Heart right ventricle (tissue), 16 donors: ENCODE measurements at places on chromosomes 13 and 19. TPM values are rescaled to one million over a fixed set of nuclear protein-coding genes. Genes with fewer than 3 reads are reported as not detected.

Gene LYPD3
- total RNA-seq = 0.69 TPM

Gene WIZ
- 21.2 TPM for total RNA-seq

Gene TTC9B
- total RNA-seq = not detected

Gene TEAD2
- total RNA-seq = 67.8 TPM

Gene ZNF208
- 13.8 TPM for total RNA-seq

Gene TEX29
- total RNA-seq = not detected

Gene NLRP9
- total RNA-seq = not detected

- no peak for DNase-seq
Observed at GRCh38 chr13:44905556-44905955, 83.7 kb downstream of the NUFIP1 start.

GRCh38 chr19:17482877-17483604 is 12.7 kb downstream of the SLC27A1 start:
- DNase-seq = no peak

DNA sequence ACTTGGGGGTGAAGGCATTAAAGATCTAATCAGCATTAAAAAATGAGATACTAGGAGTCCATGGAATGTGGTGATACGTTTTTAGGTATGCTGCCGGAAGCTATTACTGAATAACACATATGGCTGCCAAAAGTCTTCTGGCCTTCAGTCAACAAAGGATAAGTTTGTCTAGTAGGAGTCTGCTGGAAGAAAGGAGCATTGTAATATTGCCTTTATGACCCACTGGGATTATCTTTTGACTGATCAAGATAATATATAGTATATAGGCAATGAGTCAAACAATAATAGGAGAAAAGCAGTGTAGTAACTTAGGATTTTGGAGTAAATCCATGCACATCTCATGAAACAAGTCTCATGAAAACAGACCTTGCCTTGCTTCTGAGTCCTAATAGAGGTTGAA is 295.4 kb downstream of the SLITRK6 start:
- no peak for DNase-seq

GRCh38 chr13:29537736-29538651 is 57.5 kb downstream of the SLC7A1 start:
- no peak for DNase-seq

DNA sequence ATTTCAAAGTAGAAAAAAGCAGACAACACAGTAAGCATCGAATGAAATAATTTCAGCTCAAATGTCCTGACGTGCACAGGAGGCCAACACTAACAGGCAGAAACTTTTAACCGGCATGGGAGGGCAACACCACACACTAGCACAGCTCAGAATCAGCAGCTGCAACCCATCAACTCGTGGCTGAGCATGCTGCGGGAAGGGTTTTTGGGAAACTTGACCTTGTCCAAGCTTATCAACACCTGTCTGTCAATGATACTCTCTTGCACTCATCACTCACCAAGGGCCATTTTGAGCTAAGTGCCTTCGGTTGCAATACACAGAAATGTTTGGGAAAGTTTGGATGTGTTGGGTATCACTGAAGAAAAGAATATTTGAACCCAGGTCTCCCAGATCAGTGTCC is 483.7 kb downstream of the TSHZ3 start:
- DNase-seq = no peak

DNA sequence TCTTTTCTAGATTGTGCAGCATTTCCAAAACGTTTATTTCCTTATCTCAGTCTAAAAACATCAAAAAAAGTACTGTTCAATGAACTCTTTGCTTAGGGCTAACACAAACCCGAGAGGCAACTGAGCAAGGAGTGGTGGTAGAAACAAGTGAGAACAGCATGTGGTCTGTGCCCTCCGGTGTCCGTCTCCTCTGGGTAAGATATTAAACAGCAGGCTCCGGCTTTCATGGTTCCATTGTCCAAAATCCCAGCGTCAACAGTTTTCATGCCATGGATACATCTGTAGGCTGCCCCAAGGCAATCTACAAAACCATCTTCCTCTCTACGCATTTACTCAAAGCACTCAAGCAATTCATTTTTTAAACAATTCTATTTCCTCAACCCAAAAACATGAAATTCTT is 22.8 kb downstream of the DCLK1 start:
- DNase-seq = no peak

DNA sequence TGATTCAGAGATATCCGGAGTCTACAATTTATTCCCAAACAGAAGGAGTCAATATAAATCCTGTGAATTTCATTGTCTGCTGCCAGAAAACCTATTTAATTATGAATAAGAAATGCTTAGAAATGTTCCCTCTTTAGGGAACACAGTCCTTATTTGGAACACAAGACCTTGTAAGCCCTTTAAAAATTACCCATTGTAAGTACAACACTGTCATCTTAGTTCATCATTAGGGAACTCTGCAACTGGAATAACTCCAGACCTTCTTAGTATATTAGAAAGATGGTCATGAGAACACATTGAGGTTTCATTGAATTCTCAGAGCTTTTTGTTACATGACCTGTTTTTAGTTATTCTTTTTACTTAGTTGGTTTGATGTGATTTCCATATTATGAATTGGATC is 548.5 kb upstream of the KLF12 start:
- DNase-seq = no peak

DNA sequence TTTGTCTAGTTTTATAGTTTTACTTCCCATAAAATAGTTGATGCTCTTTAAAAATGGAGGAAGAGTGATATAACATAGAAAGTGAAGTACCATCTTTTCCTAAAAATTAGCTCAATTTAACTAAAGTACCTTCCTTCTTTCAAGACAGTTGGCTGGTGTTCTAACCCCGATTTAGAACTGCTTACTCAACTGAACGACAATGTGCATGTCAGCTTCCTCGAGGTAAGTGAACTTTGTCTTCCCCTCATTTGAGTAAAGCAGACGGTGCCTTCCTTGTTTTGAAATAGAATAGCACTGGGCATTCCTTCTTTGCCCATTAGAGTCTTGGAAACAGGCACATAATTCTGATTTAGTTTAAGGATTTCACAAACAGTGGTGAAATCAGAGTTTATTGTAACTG is 1519.2 kb downstream of the EFNB2 start:
- DNase-seq = no peak

DNA sequence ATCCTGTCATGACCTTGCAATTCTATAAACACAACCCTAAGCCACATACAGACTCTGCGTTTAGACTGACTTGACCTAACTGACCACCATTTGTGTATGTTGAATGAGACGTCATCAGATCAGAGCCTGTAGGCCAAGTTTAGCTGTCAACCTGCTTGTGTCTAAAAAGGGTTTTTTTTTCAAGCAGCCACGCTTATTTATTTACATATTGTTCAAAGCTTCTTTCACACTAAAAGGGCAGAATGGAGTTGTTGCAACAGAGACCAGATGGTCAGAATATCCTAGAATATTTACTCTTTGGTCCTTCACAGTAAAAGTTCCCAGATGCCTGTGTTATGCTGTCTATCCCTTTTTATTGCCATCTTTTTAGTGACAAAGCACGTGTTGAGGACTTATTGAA is 307.7 kb upstream of the SLC10A2 start:
- DNase-seq = no peak

DNA sequence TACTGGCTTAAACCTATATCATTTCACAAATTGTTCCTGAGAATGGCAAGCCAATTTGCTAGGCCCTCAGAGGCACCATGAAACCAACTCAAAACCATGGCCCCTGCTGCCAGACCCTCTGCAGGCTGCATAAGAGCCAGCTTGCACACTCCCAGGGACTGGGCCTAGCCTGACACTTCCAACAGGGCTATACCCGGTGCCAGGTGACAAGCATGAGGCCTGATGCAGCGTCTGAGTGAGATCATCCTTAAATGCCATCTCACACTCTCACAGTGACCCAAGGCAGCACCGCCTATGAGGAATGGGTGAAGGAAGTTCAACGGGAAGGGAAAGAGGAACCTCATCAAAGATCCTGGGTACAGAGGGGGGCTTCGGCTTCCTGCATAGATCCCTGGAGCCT is 65.6 kb downstream of the C13orf42 start:
- no peak for DNase-seq

DNA sequence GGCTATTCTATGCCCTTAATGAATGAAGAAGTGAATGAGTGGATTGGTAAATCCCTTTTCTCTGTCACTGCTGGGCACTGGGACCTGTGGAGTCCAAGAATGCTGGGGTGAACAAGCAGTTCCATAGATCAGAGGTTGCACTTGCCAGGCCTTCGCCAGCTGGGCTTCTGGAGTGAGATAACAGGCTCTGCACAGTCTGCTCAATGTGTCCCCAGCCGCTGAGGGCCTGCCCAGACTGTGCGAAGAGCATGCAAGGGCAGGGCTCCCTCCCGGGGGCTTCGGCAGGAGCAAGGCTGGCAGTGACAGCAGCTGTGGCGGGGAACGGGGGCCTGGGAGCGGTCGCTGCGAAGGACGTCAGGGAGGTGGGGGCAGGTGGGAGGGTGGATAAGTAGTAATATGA is 51.3 kb downstream of the ZNF536 start:
- peak; percentile 22 for DNase-seq

DNA sequence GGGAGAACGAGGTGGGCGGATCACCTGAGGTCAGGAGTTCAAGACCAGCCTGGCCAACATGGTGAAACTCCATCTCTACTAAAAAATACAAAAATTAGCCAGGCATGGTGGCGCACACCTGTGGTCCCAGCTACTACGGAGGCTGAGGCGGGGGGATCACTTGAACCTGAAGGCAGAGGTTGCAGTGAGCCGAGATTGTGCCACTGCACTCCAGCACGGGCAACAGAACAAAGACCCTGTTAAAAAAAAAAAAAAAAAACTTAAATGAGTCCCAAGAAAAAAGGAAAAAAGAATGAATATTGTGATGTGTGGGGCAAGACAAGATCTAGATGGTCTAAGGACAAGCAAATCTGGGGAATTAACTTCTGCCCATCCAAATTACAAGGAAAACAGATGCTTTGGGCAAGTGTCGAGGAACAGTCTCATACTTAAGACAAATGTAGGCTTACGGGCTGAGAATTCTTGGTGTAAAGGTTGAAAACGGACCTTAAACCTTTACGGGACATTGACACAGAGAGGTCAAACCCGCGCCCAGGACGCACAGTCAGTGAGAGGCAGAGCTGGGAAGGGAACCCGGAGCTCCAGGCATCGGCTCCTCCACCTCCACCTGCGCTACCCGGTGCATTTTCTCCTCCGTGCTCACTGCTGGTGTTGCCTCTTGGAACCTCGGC is 656 bp upstream of the ZNF324 start:
- no peak for DNase-seq

DNA sequence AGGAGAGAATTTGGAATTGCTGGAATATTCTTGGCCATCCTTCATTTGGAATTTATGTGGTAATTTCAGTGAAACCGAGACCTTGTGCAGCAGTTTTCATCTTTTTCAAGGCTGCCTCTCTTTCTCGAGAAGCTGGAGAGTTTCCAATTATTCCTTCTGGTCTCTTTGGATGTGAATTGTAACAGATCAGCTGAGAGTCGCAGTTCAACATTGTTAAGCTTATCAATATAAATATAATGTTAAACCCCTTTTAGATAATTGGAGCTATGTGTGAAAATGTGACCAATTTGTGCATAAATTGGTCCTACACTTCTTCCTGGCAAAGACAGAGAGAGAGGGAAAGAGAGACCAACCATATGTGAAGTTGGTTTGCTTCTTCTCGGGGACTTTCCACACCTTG is 425.6 kb downstream of the TSHZ3 start:
- DNase-seq = no peak
